Right renal pelvis (tissue), 4 donors: ENCODE measurements at places on chromosomes 7 and 10.

- no peak for DNase-seq
Observed at GRCh38 chr7:127667759-127668530, 16.0 kb downstream of the SND1 start.

GRCh38 chr7:93575555-93576399, 1.3 kb upstream of the CALCR start:
- DNase-seq: no peak

DNA sequence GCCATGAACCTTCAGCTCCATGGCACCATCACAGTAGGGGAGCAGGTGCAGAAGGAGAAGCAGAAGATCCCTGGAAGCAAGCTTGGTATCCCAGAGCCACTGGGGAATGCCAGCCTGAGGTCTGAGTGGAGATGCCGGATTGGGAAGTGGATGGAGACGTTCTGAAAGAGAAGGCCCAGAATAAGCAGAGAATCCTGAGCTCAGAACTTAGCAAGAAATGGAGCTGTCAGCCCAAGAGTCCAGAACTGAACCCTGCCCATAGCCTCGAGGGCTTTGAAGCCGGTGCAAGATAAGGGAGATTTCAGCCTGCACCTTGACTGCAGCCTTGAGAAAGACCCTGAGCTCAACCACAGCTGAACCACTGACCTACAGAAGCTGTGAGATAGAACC, 13.9 kb upstream of the GDF10 start:
- no peak for DNase-seq

DNA sequence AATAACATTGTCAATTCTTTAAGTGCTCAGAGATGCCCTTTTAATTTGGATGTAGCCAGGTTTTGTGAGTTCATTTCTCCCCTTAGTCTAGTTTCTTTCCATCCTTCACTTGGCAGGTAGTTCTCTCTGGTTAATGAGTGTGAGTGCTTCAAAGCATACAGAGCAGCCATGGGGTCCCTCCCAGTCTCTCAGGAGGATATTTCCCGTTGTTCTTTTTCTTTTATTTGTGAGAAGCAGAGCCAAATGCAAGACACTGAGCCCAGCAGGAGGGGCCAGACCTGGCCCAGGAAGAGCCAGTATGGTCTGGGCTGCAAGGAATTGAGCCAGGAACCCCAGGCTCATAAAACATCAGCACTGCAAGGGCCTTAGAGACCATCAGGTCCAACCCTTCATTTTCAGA, 52.4 kb downstream of the PLCE1 start:
- DNase-seq: no peak

DNA sequence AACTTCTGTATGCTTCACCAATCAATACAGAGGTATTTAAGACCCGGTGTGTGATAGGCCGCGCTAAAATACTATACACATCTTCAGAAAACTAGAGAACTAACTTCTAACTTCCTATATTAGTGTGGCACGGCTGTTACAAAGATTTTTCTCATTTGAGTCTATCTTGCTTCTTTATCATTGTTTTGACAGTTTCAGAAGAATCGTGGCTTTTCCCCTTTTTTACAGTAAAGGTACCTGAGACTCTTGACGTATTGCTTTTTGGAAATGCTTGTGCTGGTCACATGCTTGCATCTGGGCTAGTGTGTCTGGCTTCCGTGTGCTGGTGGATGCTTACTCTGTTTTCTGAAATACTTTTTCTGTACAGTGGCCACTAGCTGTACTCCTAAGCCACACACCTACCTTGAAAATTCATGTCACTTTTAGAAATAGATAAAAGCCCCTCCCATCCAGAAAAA, 12.7 kb downstream of the IKZF1 start:
- DNase-seq: no peak

- no peak for DNase-seq
Observed at GRCh38 chr7:116572036-116572435, 47.2 kb downstream of the CAV1 start.

- no peak for DNase-seq
Observed at GRCh38 chr10:116487522-116488430, 58.0 kb upstream of the PNLIP start.

GRCh38 chr10:129888784-129889616, 75.1 kb downstream of the EBF3 start:
- DNase-seq: no peak

DNA sequence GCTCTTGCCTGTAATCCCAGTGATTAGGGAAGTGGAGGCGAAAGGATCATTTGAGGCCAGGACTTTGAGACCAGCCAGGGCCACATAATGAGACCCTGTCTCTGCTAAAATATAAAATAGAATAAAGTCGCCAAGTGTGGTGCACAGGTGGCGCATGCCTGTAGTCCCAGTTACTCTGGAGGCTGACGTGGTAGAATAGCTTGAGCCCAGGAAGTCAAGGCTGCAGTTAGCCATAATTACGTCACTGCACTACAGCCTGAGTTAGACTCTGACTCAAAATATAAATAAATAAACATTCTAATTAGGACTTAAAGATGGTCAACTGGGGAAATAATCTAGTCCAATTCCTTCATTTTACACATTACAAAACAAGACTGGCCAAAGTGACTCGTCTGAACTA, 768 bp downstream of the CHCHD2 start:
- no peak for DNase-seq

DNA sequence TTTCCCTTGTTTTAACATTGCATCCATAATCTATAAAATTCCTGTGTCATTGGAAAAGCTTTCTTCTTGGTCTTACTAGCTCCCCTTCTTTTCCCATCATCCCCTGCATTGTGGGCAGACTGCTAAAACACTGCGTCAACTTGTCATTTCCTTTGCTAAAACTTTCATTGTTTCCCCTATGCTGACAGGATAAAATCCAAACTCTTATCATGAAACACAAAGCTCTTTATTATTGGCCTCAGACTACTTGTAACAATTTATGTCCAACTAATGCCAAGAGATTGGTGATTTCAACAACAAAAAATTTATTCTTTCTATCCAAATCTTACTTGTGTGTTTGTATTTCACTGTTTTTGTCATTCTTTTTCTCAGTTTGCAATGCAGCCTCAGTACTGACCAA, 339.1 kb downstream of the HGF start:
- DNase-seq: no peak

DNA sequence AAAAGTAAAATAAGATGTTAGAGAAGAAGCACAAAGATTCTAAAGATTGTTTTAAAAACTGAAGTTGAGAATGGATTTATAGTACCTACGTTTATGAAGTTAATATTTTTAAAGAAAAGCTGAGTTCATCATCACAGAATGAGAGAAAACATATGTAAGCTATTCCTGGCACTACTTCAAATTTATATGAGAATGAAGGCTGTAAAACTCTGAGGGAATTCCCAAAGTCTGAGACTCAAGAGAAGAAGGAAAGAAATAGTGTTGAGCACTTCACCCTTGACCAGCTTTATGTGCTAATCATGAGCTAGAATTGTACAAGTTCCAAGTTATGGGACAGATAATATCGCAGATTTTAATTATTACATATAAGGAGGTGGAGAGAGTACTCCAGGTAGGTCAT, 323.7 kb upstream of the GNAI1 start:
- no peak for DNase-seq

DNA sequence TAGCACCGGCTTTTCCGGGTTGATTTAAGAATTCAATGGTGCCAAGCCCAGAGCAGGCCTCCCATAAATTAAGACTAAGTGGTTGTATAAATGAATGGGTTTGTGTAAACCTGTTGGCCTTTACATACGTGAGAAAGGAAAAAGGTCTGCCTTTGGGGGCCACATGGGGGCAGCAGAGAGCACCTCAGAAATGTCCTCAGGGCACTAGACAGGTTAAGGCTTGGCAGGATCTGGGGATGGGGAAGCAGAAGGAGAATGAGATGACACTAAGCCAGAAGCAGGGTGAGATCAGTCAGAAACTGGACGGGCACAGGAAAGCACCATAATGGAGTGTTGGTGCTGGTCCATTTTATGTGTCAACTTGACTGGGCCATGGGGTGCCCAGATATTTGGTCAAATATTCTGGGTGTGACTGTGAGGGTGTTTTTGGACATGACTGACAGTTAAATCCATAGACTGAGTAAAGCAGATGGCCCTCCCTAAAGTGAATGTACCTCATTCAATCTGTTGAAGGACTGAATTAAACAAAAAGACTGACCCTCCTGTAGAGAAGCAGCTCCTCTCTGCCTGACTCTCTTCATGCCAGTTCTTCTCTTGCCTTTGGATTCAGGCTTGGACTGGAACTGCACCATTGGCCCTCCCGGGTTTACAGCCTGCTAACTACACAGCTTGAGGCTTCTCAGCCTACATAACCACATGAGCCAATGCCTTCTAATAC, 58.9 kb downstream of the FRMPD2 start:
- no peak for DNase-seq
